ENCODE measurements at places on chromosomes 3 and 15. TPM values are rescaled to one million over a fixed set of nuclear protein-coding genes. Genes with fewer than 3 reads are reported as not detected.

GRCh38 chr3:147312786-147313280, 93.5 kb downstream of the ZIC4 start:
- no peak for DNase-seq

NKIRAS1 gene
- total RNA-seq, result 9.1 TPM

DNA sequence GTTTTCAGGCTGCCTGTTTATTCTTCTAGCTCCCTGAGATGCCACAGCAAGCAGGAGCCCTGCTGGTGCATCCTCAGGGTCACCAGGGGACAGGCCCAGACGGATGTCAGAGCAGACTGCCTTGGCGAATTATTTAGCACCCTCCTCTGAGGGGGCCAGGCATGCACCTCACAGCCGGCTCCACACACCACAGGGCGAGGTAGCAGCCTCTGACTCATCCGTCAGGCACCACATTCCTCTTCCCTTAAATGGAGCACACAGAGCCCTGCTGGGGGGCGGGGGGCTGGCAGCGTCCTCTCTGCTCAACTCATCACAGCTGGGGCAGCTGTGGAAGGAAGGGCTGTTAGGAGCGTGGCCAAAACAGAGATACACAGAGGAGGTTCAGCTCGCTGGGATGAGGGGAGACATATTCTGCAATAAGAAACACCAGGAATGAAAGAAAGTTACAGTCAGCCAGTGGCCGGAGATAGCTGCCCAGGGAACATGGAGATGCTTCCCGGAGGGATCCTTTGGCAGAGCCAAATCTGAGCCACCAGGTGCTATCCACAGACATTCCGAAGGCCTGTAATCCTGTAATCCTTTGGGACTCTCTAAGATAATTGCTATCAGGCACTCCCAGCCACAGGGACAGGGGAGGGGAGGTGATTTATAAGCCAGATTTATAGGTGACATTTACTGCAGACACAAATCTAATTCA, 13.9 kb upstream of the PRICKLE2 start:
- peak; percentile 87 for DNase-seq

- no peak for DNase-seq
These were observed 667.6 kb downstream of the NAALADL2 start for GRCh38 chr3:175526609-175527280.

DNA sequence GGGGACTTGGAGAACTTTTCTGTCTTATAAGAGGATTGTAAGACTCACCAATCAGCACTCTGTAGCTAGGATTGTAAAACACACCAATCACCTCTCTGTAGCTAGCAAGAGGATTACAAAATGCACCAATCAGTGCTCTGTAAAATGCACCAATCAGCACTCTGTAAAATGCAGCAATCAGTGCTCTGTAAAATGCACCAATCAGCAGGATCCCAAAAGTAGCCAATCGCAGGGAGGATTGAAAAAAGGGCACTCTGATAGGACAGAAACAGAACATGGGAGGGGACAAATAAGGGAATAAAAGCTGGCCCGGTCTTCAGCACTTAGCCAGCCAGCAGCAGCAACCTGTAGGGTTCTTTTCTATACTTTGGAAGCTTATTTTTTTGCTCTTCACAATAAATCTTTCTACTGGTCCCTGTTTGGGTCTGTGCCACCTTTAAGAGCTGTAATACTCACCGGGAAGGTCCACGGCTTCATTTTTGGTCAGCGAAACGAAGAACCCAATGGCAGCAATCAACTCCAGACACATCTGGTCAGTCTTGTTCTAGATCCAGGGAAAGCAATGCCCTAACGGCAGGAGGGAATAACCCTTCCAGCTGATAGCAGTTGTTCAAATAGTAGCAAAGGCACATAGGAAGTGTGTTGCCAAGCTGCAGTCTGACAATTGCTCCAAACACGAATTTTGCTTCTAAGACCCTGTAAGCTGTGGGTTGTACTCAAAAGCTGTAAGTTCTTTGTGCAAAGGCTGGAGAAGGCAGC, 135.6 kb downstream of the TJP1 start:
- no peak for DNase-seq

DNA sequence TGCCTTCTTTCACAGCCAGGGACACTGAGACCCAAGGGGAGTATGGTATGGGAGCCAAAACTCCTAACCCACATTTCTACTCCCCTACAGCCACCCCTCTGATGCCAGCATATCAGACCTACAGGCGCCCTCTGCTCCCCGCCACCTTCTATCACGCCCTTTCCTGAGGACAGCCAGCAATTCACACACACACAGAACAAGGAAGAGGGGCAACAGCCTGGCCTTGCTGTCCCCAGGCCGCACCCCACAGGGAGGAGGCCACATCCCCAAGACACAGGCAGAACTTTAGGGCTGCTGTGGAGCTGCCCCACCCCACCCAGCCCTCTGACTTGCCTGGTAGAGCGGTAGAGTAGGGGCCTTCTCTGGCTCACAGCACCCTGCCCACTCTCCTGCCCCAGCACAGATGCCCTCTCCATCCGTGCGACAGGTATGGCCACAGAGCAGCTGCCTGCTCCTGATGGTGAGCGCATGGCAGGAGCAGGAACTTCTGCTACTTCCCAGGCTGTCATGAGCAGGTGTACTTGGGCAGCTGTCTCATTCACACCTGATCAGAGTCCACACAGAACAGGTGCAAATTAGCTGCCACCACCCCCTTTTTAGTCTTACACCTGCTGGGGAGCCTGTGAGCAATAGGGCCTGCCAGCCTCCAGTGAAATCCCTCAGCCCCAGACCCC, 33.4 kb downstream of the CCDC33 start:
- DNase-seq, result no peak

DNA sequence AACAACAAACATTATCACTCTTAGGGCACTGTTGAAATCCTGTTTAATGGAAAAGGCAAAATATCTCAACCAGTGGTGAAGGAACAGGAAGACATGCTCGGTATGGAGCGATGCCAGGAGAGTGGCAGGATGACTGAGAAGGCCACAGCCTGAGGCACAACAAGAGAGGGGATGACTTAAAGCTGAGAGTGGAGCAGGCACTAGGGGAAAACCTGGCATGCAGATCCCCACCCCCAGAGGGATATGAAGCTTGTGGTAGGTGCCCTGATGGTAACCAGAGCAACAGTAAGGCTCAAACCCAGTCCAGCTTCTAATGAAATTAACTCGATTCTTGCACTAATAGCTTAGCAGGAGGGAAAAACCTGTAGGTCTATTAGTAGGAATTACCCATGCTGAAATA, 40.4 kb downstream of the LYSMD4 start:
- no peak for DNase-seq

- DNase-seq, result peak; percentile 84
These were observed 25.6 kb downstream of the DUSP7 start for GRCh38 chr3:52030714-52031310.

DNA sequence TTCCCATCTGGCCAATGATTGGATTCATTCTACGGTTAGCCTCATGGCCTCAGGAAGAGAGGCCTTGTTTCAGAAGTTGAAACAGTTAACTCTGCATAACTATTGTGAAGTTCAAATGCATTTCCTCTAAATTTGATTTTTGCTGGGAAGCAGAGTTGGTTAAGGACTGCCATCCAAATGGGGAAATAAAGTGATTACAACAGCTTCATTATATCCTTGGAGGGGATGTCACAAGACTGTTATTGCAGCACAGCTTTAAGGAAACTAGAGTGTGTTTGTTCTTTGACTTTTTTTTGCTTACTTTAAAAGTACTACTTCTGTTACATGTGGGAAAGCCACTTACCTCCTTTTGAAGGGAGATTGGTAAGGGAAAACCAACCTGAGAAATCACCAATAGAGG, 164.8 kb downstream of the AKAP13 start:
- no peak for DNase-seq

CNTN4 gene
- total RNA-seq, result not detected

STRIT1 gene
- total RNA-seq, result not detected

DNA sequence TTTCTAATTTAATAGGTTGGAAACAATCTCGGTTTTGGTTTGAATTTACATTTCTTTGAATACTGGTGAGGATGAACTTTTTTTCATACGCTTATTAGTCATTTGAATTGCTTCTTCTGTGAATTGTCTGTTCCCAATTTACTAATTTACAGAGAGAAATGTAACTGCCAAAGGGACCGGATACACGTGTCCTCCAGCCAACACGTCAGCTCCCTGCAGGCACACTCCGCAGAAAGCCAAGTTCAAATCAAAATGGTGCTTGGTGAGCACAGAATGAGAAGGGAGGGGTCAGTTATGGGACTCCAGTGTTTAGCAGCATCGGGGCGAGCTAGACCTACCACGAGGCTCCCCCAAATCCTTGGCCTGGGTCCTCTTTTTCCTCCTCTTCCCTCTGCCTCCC, 10.8 kb upstream of the TSEN2 start:
- DNase-seq, result no peak

NUSAP1 gene
- 104 TPM for total RNA-seq

MITF gene
- 1.8 TPM for total RNA-seq

DNA sequence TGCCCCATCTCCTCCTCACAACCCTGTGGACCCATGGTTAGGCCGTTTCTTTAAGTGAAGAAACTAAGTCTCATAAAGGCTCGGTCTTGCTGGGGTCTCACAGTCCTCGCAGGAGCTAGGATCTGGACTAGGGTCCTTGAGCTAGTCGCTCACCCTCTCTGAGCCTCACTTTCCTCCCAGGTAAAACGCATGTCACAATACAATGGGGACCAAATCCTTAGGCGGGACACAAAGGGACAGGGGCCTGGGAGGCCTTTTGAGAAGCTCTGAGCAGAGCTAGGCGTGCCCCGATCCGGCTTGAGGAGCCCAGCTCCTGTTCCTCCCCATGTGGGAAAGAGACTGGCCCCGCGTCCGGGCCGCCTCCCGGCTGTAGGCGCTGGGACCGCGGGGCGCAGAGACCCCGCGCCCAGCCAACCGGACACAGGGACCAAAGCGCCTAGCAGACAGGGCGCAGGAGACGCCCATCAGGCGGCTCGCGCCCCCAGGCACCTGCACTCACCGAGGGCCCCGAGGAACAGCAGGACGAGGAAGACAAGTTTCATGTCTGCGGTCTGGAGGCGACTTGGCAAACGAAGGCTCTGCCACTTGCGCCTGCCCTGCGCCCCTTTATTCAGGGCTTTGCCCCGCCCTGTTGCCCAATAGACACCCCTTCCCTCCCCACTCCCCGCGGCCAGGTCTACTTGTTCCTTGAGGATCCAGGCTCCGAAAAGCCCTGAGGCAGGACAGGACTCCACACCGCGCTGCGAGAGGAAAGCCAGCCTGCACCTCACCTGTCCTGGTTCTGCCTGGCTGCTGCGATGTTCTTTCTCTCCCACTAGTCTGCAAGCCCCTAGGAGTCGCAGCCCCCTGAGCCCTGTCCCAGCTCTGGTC, at the start of gene LTF:
LTF (minus strand) TSS at position 580 of the 870 bp plus-strand sequence; CDS start at position 542, 38 bp downstream.
- no peak for DNase-seq

GRCh38 chr15:83262594-83263315, 21.7 kb downstream of the BNC1 start:
- no peak for DNase-seq

FES gene
- 1.5 TPM for total RNA-seq

DNA sequence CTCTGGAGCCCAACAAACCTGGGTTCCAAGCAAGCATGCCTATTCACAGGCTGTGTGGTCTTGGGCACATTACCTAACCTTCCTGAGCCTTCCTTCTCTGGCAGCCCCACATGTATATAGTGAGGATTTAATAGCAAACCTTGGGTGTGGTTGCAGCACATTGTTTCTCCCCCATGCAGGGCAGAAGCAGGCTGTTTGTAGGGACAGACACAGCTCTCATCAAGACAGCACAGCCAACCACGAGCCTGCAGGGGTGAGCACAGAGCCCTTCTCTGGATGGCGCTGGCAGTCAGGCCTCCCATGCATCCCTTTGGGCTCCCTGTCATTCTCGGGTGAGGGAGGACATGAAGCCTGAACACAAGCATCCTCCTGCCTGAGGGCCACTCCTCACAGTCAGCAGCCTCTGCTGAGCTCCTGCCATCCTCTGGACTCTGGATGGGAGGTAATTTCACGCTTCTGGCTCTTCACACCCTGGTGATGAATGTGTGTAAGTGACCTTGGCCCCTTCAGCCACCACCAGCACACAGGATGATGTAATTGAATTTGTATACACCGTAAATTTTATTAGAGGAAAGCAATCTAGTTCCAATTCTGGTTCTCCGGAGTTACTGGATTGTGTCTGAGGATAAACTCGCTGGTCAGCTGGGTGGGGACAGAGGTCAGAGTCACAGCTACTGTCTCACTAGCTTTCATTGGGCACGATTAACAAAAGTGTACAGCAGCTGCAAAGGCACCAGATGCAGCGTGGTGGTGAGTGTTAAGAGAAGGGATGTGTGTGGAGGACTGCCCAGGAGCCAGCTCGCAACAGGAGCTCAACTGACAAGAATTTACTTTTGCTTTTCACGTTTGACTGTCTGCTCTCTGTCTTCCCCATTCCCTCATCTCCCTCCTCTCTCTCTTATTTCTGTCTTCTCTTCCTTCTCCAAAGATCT, 118.1 kb downstream of the CLSTN2 start:
- no peak for DNase-seq

MYZAP gene
- total RNA-seq, result 3.5 TPM

GRCh38 chr15:77112838-77113504, 42.1 kb upstream of the TSPAN3 start:
- DNase-seq, result no peak

TMEM42 gene
- 15.8 TPM for total RNA-seq

- DNase-seq, result no peak
These were observed 8.5 kb downstream of the MFN1 start for GRCh38 chr3:179355996-179356395.

PPP1R14D gene
- total RNA-seq, result not detected

- DNase-seq, result no peak
These were observed 511.1 kb upstream of the UBE2E2 start for GRCh38 chr3:22691856-22692628.

GP5 gene
- not detected for total RNA-seq

SUCNR1 gene
- total RNA-seq, result not detected

DNA sequence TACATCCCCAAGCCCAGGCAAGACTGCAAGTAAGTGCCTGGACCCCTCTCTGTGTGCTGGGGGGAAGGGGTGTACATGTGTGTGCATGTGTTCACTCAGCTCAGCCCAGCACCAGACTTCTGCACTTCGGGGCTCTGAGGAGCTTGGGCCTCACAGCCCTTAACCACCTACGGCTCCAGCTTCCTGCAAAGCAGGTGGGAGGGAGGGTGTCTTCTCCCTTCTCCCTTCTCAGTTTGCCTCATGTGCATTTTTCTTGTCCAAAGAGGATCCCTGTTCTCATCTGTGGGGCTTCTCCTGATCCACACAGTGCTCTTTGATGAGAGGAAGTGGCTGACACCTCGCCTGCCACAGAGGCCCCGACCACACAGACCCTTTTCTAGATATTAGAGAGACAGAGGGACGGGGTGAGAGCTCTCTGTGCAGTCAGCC, 69.3 kb downstream of the MESD start:
- no peak for DNase-seq

- DNase-seq, result no peak
These were observed 154.1 kb downstream of the TLE3 start for GRCh38 chr15:69943637-69944036.

DNA sequence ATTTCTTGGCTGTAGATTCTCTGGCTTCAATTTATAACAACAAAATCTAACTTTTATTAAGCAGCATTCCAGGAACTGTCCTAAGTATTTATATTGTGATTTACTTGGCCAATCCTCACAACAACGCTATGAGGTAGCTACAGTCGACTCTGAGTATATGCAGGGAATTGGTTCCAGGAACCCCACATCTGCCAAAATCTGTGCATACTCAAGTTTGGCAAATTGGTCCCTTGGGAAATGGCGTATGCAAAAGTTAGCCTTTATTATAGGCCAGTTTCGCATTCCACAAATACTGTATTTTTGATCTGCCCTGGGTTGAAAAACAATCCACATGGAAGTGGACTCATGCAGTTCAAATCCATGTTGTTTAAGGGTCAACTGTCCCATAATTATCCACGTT, 53.9 kb downstream of the RAP2B start:
- no peak for DNase-seq
